ENCODE measurements at places on chromosomes 1 and 21. TPM values are rescaled to one million over a fixed set of nuclear protein-coding genes. Genes with fewer than 3 reads are reported as not detected.

MIXL1 gene
- 0.58 TPM for total RNA-seq

LSM10 gene
- total RNA-seq, result 30.4 TPM

TINAGL1 gene
- not detected for total RNA-seq

SLC37A1 gene
- total RNA-seq, result 25.3 TPM

QSOX1 gene
- 38.2 TPM for total RNA-seq

OR2L5 gene
- total RNA-seq, result not detected

FMN2 gene
- not detected for total RNA-seq

DNA sequence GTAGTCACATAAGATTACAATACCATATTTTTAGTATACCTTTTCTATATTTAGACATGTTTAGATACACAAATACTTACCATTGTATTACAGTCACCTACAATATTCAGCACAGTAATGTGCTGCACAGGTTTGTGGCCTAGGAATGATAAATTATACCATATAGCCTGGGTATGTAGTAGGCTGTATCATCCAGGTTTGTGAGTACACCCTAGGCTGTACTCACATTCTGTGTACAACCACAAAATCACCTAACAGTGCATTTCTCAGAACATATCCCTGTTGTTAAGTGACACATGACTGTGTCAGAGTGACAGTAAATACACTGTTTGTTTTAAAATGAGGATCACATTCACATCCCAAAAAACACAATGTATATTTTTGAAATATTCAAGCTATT lies 11.2 kb downstream of the KRTAP21-3 start:
- no peak for DNase-seq
- no peak overlapping the region for H3K27ac ChIP-seq
- H3K4me3 ChIP-seq, result no peak overlapping the region
- H3K36me3 ChIP-seq, result no peaks in the 10 kb centered on the region
- no peaks in the 10 kb centered on the region for H3K4me1 ChIP-seq
- no peaks in the 10 kb centered on the region for H3K27me3 ChIP-seq

GRCh38 chr21:45487891-45488600 lies 54.2 kb downstream of the SLC19A1 start:
- H3K4me3 ChIP-seq, result no peak overlapping the region
- H3K27me3 ChIP-seq, result no peaks in the 10 kb centered on the region
- no peak overlapping the region for H3K27ac ChIP-seq

DNA sequence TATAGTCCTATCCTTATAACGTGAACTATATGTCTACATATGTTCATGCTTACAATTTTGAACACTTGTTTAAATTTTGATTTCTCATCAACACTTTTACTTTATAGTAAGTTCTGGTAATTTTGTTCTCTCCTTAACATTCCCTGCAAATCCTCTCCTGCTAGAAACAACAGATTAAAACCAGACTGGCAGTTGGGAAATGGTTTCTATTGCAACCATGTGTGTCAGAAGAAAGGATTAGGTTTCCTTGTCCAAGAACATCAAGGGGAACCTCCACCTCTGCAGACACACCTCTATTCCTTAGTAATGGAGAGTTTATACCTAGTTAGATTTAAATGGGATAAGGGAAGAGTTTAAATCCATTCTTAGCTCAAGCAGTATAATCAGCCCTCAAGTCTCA lies 3.3 kb upstream of the WARS2 start:
- H3K36me3 ChIP-seq, result peaks cover 3% of the 10 kb centered on the region
- no peak for DNase-seq
- no peaks in the 10 kb centered on the region for H3K27me3 ChIP-seq
- H3K4me3 ChIP-seq, result no peak overlapping the region

DNA sequence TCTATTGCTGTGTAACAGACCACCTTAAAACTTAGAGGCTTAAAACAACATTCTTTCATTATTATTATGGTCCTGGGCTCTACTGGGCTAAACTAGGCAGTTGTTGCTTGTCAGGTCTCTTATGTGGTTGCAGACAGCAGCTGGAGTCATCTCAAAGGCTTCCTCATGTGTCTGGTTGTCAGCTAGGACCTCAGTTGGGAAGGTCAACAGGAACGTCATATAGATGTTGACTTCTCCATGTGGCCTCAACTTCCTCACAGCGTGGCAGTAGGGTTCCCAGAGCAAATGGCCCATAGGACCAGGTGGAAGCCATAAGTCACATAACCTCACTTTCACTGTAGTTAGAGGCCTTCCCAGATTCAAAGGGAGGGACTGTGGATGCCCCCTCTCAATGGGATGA lies 15.4 kb upstream of the MEF2D start:
- DNase-seq, result no peak
- H3K4me1 ChIP-seq, result no peaks in the 10 kb centered on the region
- no peak overlapping the region for H3K27ac ChIP-seq
- H3K36me3 ChIP-seq, result no peaks in the 10 kb centered on the region
- no peaks in the 10 kb centered on the region for H3K27me3 ChIP-seq

DNA sequence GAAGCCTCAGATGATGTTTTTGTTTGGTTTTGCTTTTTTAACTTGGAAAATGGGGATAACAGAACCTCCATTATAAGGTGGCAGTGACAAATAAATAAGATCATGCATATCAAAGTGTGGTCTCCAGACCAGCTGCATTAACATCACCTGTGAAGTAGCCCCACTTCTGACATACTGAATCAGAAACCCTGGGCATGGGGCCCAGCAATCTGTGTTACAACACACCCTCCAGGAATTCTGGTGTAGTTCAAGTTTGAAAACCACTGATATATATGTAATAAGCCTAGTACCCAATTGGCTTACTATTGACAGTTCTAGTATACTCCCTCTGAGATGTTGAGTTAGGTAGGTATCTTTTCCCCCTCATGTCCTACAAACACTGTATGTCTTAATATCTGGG lies 24.1 kb upstream of the RNF19B start:
- no peak overlapping the region for H3K4me3 ChIP-seq
- H3K27me3 ChIP-seq, result no peaks in the 10 kb centered on the region
- no peak for DNase-seq
- H3K36me3 ChIP-seq, result no peaks in the 10 kb centered on the region
- H3K27ac ChIP-seq, result no peak overlapping the region
- H3K4me1 ChIP-seq, result peaks cover 47% of the 10 kb centered on the region

- no peaks in the 10 kb centered on the region for H3K36me3 ChIP-seq
- H3K4me1 ChIP-seq, result no peaks in the 10 kb centered on the region
- H3K4me3 ChIP-seq, result no peak overlapping the region
- no peak overlapping the region for H3K27ac ChIP-seq
- H3K27me3 ChIP-seq, result no peaks in the 10 kb centered on the region
- DNase-seq, result no peak
These were observed 13.7 kb upstream of the IGFN1 start for GRCh38 chr1:201176940-201177339.

- H3K4me3 ChIP-seq, result no peak overlapping the region
- no peaks in the 10 kb centered on the region for H3K36me3 ChIP-seq
- H3K4me1 ChIP-seq, result no peaks in the 10 kb centered on the region
These were observed 22.7 kb downstream of the PTGS2 start for GRCh38 chr1:186657481-186657880.

GRCh38 chr21:26195708-26196107 lies 25.1 kb upstream of the APP start:
- no peak overlapping the region for H3K27ac ChIP-seq
- H3K27me3 ChIP-seq, result no peaks in the 10 kb centered on the region
- H3K36me3 ChIP-seq, result no peaks in the 10 kb centered on the region
- H3K4me1 ChIP-seq, result no peaks in the 10 kb centered on the region
- no peak overlapping the region for H3K4me3 ChIP-seq
